Stimulated activated CD4-positive, alpha-beta T cell treated with anti-CD3 and anti-CD28 coated beads, Interleukin-2, amount 100 ng/mL, for 4 hours (primary cell): ENCODE measurements at places on chromosomes 1 and 21.

DNA sequence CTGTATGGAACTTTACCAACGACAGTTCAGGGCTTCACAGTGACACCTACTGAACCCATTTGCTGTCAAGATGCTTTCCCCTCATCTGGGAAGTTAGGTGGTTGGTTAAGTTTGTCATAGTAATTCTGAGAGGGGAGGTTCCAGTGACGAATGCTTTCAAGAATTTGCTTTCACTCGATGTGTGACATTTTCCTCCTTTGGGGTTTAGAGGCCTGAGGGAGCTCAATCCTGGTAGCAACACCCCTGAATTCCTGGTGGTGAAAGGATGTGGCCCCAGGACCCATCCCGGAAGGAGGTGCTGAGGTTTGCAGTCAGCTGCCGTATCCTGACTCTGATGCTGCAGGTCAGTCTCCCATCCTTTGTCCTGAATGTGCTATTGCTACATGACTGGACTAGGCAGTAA, 2.8 kb downstream of the PIGV start:
- DNase-seq: no peak

- DNase-seq: no peak
These were observed 21.3 kb downstream of the SLC44A5 start for GRCh38 chr1:75589637-75590036.

GRCh38 chr1:81391125-81391828, 409.5 kb upstream of the ADGRL2 start:
- no peak for DNase-seq

DNA sequence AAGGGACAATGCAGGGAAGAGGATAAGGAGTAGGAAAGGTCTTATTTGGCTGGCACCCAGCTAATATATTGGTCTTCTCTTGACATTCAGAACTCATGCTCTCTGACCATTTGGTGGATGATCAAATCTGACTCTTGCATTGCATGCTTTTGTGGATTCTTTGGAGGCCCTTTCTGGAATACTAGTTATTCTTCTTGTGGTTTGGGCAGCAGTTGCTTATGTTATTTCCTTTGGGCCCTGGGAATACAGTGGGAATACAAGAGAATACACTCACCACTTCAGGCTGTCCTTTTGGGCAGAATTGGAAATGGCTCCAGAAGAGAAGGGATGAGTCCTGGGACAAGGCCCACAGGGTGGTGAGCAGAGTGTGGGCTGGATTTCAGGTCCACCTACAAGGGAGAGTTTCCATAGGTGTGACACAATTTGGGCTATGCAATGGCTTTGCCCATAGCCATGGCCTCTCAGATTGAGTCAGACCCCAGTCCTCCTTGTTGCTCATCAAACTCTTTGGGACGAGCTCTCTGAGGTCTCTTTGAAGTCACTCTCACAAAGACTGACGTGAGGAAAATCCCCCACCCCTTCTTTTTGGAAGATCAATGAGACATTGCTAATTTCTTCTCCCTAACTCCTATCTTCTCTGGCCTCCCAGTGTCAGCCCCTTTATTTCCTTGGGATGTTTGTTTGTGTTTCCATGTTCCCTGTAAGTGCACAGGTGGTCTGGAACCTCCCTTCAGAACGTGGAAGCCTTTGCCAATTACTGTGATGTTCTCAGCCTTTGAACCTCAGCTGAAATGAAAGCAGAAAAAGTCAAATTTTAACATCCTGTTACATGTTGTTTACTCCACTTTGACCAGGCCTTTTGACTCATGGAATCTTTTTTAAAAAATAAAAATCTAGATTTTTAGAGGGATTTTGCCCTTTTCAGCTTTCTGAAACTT, 19.4 kb downstream of the HSD11B1 start:
- peak; percentile 13 for DNase-seq

DNA sequence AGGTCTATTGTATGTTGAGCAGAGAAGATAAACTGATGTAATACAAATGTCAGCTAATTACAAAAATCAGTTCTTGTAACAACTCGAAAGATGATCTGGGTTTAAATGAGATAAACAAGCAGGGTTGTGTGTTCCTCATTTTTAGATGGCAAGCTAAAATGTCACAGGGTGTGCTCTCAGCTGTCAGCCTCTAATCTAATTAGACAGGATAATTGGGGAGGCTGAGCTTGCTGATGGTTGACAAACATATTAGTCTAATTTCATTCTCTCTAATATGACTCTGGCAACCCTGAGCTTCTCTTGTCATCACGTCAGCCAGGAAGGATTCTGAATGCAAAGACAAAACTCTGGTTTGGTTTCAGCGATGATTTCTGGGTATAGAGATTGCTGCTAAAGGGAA, 335.3 kb upstream of the KAZN start:
- DNase-seq: no peak
